ENCODE measurements at places on chromosomes 1 and 21.

- no peak for DNase-seq
Observed at GRCh38 chr1:228185641-228185965, 20.0 kb downstream of the IBA57 start.

DNA sequence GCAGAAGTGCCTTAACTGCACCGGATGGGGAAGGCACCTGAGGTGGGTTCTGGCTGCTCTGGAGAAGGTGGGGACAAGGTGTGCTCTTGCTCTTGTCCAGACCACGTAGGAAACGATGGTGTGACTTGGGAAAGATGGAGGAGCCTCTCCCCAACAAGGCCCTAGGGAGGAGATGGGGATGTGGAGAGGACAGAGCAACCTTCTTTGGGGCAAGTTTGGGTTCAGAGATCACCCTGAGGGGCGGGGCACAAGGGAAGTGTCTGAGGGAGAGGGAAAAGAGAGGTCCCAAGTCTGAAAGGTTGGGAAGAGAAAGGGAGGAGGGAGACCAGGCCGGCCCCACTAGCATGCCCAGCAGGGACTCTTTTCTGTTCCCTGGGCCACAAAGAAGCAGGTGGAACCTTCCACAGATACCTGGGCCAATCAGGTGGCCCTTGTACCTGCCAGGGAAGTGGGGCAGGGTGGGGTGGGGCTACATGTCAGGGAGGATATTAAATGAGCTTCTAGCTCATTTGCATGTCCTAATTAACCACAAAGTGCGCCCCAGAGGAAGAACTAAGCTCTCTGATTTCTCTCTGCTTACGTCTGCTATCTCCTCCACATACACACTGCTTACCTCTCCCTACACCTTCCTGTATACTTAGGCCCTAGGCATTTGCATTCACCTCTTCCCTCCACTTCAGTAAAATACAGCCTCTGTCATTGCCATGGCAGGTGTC lies 15.9 kb downstream of the INKA2 start:
- no peak for DNase-seq

DNA sequence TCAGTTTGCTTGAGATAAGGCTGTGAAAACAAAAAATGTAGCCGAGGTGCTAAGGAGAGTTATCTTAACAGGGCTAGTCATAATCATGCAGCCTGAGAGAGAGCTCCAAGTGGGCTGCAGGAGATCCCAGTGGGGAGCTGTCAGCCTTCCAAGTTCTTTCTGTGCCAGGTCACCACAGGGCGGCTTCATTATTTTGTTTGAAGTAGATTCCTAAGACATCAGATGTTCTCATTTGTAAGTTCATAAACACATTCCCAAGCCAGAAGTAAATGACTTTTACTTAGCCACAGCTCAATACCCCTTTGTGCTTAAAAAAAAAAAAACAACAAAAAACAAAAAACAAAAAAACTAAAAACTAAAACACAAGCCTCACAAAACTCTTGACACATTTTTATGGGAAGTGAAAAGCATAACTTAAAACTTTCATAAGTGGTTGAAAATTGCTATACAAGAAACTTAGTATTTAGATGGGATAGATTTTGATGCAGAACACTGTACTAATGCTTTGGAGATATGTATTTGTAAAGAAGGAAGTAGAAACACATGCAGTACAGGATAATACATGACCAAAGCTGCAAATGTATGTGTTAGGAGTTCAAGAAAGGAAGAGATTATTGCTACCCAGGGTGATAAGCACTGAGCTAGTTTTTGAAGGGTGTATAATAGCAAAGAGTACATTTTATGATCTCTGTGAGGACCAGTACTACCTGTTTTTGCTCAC lies 8.6 kb downstream of the CDC14A start:
- no peak for DNase-seq

DNA sequence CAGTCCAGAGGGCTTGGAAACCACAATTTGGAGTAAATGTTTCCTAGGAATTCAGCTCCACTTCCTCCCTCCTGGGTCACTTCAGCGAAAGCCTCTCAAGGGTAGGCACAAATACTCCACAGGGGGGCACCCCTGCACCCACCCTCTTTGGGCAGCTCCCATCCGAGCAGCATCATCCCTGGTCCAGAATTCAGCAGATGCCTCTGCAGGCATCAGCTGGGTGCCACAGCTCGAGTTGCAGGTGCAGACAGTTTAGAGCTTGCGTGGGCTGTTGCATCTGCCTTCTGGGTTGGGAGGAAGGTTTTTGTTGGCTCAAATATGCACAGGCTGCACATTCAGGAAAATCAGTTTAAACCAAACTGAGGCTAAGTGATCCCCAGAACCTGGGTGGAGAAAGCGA lies 25.0 kb downstream of the KANK4 start:
- DNase-seq: no peak

GRCh38 chr1:68918563-68918962 lies 421.7 kb upstream of the DEPDC1 start:
- no peak for DNase-seq

DNA sequence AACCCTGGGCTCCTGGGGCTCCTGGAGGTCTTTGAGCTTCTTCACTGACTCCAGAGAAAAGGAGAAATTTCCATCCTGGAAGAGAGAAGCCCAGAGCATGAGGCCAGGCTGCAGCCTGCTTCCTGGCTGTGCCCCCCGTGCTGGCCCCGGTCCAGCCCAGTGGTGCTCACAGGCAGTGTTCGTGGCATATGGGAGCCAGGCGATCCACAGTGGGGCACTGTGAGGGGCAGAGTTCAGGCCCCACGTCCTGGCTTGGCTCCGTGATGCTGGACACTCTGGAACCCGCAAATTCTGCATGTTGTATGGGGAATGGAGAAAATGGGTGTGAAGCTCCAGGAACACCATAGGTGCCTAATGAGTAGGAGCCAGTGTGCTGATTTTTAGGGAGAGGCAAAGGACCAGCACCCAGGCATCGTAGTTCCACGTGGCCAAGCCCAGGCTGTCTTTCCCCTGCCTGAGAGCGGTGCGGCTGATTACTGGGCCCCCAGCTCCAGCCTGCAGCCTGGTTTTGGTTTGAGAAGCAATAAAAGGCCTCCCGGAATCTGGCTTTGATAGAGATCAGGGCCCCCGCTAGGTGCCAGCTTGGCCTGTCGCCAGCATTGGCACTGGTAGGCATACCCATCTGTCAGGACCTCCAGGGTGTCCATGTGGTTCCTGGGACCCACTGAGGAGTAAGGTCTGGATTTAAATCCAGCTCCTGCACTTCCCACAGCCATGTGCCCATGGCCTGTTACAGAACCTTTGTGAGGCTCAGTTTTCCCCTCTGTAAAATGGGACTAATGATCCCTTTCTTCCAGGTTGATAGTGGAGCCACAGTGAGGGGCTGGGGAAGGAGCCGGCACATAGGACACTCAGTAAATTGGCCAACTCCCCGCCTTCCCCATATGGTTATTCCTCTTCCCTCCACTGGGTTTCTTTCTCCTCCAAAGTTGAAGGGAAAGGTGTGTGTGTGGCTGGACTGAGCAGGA lies 725 bp downstream of the GUCA2A start:
- no peak for DNase-seq

DNA sequence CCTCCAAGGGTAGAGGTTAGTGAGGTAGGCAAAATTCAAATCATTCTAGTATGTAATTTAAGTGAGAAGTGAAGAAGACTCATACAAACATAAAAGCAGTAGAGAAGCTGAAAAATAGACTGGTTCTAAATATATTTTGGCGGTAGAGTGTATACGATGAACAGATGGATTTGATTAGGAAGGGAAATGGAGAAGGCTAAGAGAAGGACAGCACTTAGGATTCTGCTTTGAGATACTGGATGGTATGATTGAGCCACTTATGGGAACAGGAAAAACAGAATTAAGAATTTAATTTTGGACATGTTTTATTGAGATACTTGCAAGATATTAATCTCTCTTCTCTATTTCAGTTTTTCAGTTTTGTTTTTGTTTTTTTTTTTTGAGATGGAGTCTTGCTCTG lies 60.1 kb downstream of the EPB41 start:
- no peak for DNase-seq

- DNase-seq: no peak
Observed at GRCh38 chr1:11357276-11357675, 84.3 kb downstream of the UBIAD1 start.

DNA sequence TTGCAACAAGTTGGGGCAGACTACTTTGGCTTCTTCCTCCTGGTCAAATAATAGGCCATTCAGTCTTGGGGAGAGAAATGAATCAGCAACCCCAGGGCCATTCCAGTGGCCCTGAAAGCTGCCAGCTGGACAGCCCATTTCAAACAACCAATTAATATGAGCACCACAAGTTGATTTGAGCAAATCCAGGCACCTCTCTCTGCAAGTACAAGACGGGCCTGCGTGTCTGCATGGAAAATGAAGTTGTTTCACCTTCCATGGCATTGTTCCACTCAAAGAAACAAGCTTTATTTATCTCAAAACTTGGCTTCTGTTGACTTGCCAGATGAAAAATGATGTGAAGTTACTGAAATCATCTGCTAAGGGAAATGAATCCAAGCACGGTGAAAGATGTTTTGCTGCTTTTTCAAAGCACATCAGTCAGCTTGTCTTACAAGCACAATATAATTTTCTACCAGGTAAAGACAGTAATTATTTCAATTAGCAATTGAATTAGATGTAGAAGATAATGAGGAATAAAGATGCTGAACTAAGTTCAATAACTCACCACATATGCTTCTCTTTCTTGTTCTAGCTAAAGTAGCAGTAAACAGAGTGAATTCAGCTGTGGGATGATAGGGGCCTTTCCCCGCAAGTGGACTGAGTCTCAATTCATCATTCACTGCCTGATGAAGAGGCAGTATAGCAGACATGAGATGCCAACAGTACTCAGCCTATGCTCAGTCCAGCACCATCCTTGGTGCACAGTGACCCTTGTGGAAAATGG lies 95.2 kb upstream of the SSX2IP start:
- no peak for DNase-seq

DNA sequence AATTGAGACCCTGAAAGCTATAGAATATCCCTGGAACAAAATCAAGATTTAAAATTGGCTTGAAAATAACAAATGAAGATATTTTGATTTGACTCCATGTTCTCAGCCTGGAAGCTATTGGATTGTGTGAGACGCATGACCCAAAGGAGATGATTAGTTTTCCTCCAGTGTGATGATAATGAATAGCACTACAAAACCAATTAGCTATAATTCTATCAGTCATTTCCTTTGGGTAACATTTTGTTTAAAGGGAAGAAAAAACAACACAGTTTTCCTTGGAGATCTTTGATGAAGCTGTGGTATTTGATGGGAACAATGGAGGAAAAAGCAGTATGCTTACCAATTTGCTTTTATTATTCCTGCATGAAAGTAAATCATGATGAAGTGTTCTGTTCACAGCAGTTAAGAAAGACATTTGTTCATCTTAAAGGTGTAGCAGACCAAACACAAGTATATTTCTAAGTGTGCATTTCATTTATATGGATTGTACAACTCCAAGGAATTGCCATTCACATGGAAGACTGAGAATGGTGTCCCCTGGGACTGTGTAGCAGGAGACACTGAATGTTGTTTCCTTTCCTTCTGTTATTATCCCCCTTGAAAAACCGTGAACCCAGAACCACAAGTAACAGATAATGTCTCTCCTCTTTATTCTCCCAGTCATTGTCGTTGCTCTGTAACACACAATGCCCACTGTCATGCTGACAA lies 111.4 kb downstream of the CACHD1 start:
- DNase-seq: no peak

- no peak for DNase-seq
Observed at GRCh38 chr21:35036465-35037383, 12.4 kb downstream of the RUNX1 start.

GRCh38 chr1:231443363-231443762 lies 21.3 kb upstream of the EGLN1 start:
- no peak for DNase-seq

DNA sequence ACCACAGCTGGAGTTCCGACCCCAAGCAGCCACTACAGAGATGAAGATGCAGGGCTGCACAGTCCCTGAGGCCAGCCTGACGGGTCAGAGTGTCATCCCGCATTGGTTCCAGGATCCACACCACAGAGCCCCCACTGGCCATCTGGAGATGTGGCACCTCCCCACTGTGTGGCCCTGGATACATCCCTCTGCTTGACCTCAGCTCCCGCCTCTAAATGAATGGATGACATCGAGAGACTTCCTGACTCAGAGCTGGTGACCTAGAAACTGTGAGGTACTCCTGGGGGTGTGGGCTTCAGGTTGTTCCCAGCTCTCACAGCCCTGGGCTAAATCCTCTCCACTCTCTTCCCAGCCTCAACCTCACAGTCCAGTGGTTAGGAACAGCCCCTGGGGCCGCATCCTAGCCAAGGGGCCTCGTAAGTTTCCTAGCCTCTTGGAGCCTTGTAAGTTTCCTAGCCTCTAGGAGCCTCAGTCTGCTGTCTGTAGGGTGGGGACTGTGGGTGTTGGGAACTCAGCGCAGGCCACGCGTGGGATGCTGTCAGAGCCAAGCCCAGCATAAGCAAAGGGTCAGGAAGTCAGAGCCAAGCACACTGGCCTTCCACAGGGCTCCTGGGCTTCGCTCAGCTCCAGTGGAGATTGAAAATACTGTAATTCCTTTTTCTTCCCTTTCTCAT lies 87.5 kb upstream of the RUNX3 start:
- DNase-seq: no peak

DNA sequence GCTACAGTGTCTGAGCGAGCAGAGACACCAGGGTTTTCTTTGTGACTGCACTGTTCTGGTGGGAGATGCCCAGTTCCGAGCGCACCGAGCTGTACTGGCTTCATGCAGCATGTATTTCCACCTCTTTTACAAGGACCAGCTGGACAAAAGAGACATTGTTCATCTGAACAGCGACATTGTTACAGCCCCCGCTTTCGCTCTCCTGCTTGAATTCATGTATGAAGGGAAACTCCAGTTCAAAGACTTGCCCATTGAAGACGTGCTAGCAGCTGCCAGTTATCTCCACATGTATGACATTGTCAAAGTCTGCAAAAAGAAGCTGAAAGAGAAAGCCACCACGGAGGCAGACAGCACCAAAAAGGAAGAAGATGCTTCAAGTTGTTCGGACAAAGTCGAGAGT lies 2.7 kb downstream of the ZBTB18 start:
- no peak for DNase-seq

GRCh38 chr21:14554948-14555347 lies 8.8 kb upstream of the SAMSN1 start:
- DNase-seq: no peak

GRCh38 chr1:226181996-226182714 lies 4.4 kb downstream of the ACBD3 start:
- no peak for DNase-seq

DNA sequence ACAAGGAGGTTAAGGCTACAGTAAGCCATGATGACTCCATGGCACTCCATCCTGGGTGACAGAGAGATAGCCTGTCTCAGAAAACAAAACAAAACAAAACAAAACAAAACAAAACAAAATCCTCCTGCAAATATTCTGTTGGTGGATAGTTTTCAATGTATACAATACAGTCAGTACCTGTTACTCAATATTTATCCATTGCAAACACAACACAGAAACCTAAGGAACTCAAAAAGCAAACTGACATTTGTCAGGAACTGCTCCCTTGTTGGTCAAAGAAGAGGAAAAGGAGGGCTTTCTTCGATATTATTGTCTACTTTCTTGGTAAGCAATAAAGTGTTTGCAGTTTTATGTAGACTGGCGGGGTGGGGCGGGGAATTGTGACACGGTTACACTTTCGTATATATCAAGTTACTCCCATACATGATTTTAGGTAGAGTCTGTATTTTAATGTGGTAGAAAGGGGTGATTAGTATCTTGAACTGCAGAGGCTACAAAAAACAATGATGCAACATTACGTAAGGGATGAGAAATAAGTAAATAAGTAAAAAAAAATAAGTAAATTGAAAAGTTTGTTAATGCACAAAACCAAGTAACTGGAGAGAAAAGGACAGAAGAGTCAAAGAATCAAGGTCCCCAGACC lies 31.8 kb downstream of the APP start:
- no peak for DNase-seq

Data from HS-5 (cell line).